Neural progenitor cell (in vitro differentiated cells): ENCODE measurements at places on chromosomes 3 and 15.
A peak's percentile ranks its signal among the peaks of the same experiment; 100 is the strongest.

GRCh38 chr3:160842021-160843005 lies 86.3 kb downstream of the PPM1L start:
- no peak for DNase-seq

GRCh38 chr15:48058371-48058770 lies 62.4 kb upstream of the SLC24A5 start:
- DNase-seq = no peak

DNA sequence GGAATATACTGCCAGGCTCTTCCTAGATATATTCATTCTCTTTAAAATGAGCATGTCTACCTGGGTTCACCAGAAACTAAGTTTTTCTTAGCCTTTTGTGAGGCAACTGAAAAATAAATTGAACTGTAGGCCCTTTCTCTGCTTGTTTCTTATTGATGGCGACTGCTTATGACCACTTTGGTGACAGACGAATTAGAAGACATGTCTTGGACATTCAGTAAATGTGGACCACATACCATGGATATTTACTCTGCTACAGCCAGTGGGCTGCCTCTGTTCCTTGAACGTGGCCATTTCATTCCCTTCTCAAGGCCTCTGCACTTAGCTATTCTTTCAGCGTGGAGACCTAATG lies 603 bp upstream of the SELENOK start:
- DNase-seq = peak; percentile 15

DNA sequence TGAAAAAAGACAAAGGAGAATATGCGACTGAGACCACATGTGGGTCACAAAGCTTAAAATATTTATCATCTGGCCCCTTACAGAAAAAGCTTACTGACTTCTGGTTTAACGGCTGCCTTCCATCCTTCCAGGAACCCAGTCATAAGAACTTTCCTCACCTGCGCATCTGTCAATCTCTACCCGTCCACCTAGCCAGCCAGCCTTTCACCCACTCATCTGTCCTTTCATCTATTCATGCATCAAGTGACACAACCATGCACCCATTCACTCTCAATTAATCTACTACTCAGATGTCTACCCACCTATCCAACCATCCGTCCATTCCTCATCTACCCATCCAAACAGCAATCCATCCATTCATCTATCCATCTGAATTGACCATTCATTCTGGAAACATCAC lies 64.2 kb upstream of the NR2C2 start:
- DNase-seq = no peak

GRCh38 chr15:46091860-46092450 lies 457.1 kb downstream of the SQOR start:
- peak; percentile 73 for DNase-seq

DNA sequence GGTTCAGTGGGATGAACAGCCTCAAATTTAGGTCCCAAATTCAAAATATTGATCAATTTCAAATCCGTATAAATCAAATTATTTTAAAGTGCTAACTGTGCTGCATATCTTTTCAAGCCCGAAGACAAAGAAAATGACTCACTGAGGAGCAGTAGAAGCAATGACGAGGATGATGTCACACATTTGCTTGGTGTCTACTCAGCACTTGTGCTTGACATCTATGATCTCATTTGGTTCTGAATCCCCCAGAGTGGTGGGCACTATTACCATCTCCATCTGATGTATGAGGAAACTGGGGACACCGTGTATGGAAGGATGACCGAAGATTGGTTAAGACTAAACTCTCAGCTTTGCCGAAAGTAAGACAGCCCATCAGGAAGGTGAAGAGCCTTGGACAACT lies 136.5 kb upstream of the CHRNA7 start:
- DNase-seq = no peak

- no peak for DNase-seq
Measured at GRCh38 chr3:159788291-159788690, 200.3 kb upstream of the IL12A start.

GRCh38 chr3:136193278-136194054 lies 2.7 kb downstream of the MSL2 start:
- no peak for DNase-seq

GRCh38 chr3:184952671-184953070 lies 140.7 kb downstream of the VPS8 start:
- no peak for DNase-seq

- no peak for DNase-seq
Measured at GRCh38 chr15:86773736-86774135, 694.1 kb downstream of the AGBL1 start.

GRCh38 chr15:45635191-45635638 lies 386 bp downstream of the SQOR start:
- DNase-seq = peak; percentile 55

- DNase-seq = no peak
Measured at GRCh38 chr15:68051109-68051508, 3.0 kb upstream of the PIAS1 start.

DNA sequence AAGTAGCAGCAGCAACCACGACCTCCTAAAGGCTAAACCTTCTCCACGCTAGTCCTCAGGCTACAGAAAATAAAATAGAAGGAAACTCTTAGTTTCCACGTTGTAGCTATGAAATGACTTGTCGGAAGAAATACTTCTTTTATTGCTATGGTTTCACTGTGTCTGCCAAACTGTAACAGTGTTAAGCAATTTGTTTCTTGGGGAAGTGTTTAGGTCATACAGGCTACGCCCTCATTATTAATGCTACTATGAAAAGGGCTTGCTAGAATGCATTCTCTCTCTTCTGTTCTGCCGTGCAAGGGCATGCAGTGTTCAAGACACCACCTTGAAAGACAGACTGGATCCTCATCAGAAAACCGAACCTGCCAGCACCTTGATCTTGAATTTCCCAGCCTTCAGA lies 462.7 kb downstream of the PLOD2 start:
- DNase-seq = no peak

DNA sequence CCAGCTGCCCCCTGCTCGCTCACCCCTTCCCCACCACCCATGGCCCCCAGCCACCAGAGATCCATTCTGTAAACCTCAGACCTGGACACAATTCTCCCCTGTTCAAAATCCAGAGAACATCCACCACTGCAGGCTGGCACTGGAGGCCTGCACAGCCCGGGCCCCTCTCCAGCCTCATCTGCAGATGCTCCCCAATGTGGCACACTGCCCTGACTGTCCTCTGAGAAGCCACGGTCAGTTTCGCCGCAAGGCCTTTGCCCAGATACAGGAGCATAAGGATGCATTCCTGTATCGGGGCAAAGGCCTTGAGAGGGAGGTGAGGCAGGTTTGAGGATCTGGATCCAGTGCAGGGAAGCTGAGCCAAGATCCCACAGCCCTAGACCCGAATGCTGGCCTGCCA lies 175.4 kb upstream of the LINGO1 start:
- no peak for DNase-seq

GRCh38 chr3:50264383-50264963 lies 4.5 kb upstream of the SEMA3B start:
- DNase-seq = peak; percentile 94

DNA sequence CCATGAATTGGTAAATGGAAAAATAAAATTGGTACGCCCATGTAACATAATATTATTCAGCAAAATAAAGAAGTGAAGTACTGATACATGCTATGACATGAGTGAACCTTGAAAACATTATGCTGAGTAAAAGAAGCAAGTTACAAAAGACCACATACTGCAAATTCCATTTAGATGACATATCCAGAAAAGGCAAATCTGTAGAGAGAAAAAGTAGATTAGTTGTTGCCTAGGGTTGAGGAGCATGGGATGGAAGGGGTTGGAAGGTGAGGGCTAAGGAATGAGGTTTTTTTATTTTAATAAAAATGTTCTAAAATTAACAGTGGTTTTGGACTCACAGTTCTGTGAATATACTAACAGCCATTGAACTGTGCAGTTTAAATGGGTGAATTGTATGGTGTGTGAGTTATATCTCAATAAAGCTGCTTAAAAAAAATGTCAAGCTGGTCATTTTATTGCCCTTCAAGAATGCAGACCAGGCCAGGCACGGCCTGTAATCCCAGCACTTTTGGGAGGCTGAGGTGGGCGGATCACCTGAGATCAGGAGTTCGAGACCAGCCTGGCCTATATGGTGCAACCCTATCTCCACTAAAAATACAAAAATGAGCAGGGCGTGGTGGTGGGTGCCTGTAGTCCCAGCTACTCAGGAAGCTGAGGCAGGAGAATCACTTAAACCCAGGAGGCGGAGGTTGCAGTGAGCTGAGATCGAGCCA lies 8.1 kb upstream of the DLG1 start:
- no peak for DNase-seq

- no peak for DNase-seq
Measured at GRCh38 chr15:67587331-67587730, 44.8 kb downstream of the MAP2K5 start.

DNA sequence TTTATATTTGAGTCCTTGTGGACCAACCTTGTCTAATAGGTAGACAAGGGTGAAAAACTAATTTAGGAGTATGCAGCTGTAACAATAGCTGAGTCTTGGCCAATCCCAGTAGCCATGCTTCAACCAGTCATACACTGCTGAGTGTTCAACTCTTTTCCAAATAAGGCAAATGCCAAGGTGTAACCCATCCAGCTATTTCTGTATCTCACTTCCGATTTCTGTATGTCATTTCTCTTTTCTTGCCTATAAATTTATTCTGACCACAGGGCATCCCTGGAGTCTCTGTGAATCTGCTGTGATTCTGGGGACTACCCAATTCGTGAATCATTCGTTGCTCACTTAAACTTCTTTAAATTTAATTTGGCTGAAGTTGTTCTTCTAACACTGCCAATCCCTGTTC lies 93.2 kb downstream of the MAGI1 start:
- no peak for DNase-seq

GRCh38 chr15:73941871-73942635 lies 15.8 kb downstream of the LOXL1 start:
- no peak for DNase-seq

GRCh38 chr15:55513152-55513551 lies 5.1 kb upstream of the DNAAF4 start:
- DNase-seq = no peak

- no peak for DNase-seq
Measured at GRCh38 chr15:50128266-50128665, 9.2 kb upstream of the ATP8B4 start.

- DNase-seq = no peak
Measured at GRCh38 chr3:107994956-107995715, 95.7 kb downstream of the CD47 start.

DNA sequence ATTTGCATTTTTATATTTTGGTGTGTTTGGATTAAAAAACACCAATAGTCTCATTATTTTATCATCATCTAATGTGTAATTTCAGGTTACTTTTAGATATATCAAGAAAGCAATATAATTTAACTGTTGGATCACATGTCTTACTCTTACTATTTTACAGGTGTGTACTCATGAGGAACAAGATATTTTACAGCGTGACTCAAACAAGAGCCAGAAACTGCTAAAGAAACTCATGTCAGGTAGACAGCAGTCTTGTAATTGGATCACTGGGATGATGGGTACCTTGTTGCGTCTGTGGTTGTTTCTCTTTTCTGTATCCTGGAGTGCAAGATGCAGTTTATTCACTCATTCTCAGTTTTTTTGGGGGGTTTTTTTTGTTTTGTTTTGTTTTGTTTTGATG lies 12.9 kb downstream of the TRIP4 start:
- no peak for DNase-seq

DNA sequence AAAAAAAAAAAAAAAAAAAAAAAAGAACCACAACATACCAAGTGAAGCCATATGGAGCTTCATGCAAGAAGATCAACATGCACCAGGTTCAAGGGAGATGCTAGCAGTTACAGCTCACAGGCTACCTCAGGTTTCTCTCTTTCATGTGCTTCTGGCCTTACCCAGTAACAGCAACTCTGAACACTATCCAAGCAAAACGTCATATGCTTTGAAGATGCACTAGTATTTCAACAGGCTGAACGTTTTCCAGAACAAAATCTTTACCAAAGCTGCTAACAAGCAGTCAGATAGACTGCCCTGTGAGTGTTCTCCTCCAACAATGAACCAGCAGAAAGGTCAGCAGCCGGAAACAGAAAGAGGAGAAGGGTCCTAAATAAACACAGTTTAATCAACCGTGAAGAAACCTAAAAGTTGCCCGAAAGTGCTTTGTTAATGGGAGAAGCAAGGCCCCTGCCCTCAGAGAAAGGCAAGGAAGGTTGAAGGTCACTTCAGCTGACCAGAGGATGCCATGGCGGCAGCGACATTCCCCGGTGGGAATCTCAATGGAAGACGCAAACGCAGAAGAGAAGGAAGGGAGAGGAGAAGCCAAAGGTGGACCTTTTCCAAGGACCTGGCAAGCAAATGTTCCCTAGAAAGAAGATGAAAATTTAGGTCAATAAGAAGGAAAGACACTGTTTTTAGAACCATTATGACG lies 80.1 kb downstream of the CCNL1 start:
- DNase-seq = peak; percentile 65

- DNase-seq = peak; percentile 13
Measured at GRCh38 chr15:52466134-52466701, 62.5 kb downstream of the MYO5A start.

DNA sequence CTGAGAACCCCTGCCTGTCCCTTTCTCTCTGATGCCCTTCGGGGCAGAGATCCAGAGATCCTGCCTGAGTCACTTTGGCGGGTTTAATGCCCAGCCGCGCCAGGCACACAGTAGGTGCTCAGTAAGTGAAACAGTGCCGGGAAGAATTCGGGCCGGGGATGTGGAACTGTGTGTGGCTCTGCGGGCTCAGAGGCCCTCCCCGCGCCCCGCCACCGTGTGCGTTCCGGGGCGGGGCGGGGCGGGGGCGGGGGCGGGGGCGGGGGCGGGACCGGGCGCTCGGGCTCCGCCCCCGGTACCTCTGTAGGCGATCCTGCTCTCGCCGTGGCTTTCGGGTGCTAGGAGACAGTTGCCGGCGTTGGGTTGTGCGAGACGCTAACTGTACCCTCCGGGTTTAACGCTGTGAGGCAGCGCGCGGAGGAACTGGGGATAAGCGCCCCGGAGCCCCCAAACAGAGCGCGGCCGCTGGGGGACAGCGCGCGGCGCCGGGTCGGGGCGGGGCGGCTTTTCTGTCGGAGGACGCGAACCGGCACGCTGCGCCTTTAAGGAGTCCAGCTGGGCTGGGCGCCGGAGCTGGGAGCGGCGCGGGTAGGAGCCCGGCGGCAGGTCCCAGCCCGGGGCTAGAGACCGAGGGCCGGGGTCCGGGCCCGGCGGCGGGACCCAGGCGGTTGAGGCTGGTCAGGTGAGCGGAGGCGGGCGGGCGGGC lies at the start of gene ABHD6:
Gene ABHD6 (plus strand): TSS at position 555 of the 703 bp plus-strand sequence. CDS start 18,795 bp downstream, outside the sequence.
- DNase-seq = peak; percentile 90

DNA sequence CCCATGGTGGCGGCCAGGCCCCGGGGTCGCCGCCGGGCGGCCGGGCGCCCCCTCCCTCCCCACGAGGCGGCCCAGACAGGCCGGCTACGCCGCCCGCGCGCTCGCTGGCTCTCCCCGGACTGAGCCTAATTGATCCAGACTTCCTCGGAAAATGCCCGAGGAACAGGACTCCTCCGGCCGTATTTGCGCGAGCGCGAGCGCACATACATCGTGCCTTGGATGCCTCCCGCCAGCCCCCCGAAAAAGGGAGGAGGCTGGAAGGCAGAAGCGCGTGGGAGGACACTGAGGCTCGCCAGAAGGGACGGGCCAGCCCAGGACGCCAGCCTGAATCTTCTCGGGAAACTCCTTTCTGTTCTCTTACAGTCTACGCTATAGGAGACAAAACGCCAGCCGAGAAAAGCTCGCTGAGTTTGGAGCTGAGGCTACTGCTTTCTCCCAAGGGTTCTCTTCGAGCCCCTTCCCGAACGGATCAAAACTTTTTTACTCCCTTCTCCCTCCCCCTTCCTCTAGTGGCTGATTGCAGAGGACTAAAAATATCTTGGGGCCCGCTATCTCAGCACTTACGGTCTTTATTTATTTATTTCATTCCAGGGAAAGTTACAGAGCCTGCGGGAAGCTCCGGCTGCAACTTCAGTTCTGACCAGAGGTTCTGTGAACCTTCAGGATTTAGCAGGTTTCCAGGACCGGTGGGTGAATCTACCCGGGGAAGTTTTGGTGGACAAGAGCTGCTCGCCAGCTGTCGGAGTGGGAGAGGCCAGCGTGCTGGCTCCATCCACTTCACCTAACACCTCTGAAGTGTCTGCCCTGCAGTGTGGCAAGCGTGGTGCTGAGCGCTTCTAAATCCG lies at the start of gene PDZRN3:
Gene PDZRN3 (minus strand): TSS at position 121 of the 845 bp plus-strand sequence.
- peak; percentile 89 for DNase-seq
